ENCODE measurements at places on chromosomes 3 and 15. TPM values are rescaled to one million over a fixed set of nuclear protein-coding genes. Genes with fewer than 3 reads are reported as not detected.

DNA sequence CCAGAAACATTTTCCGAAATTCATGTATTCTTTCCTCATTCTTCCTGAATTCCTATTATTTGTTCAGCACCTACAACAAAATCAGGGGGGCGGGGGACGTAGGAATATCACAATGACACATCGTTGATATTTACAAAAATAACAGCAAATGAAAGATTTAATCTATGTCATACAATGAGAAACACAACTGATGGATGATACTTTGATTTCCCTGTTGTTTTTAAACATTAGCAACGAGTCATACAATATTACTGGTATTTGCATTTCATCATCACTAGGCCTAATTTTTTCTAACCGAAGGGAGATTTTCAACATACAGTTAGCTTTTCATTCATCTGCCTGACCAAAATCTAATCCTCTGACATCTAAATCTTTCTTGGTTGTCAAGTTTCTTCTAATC, 45.3 kb upstream of the INO80 start:
- no peaks in the 10 kb centered on the region for H3K36me3 ChIP-seq
- H3K4me3 ChIP-seq, result no peak overlapping the region
- H3K27ac ChIP-seq, result no peak overlapping the region
- H3K4me1 ChIP-seq, result no peaks in the 10 kb centered on the region

DNA sequence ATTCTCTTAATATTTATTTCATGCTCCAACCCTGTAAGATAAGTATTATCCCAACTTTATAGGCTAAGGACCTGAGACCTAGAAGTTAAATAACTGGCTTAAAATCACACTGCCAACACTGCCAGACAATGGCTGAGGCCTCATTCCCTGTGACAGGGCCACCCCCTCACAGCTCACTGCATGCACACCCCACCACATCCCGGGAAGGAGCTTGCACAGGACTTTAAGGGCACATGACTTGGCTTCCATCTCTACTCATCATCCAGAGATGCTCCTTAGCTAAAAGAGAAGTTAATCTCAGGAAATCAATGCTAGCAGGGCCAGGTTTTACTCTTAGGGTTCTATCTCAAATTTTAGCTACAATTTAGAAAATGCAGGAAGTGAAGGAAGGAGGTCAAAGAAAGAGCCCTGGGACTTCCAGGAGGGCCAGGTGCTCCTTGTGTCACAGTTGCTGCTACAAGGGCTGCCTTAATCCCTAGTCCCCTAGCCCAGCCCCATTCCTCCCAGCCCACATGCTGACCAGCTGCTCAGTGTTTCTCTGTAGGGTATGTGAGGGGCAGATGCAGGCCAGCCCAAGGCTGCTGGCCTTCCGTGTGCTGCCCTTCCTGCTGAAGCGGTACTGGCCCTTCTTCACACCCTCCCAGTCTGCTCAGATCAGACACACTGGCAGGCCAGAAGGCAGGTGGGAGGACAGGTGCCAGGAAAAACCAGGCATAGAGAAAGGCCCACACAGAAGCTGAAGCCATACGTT, 53.5 kb downstream of the WWTR1 start:
- H3K27me3 ChIP-seq, result no peaks in the 10 kb centered on the region
- no peak overlapping the region for H3K27ac ChIP-seq
- peaks cover 22% of the 10 kb centered on the region for H3K4me1 ChIP-seq
- no peak overlapping the region for H3K4me3 ChIP-seq
- DNase-seq, result no peak

DNA sequence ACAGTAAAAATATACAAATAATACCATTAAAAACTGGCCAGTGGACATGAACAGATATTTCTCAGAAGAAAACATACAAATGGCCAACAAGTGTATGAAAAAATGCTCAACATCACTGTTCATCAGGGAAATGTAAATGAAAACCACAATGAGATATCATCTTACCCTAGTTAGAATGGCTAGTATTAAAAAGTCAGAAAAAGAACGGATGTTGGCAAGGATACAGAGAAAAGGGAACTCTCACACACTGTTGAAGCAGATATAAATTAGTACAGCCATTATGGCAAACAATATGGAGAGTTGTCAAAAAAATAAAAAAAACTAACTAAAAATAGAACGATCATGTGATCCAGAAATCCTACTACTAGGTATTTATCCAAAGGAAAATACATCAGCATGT, 222.7 kb upstream of the NAALADL2 start:
- no peak for DNase-seq
- H3K27ac ChIP-seq, result no peak overlapping the region
- no peak overlapping the region for H3K4me3 ChIP-seq
- H3K4me1 ChIP-seq, result no peaks in the 10 kb centered on the region
- no peaks in the 10 kb centered on the region for H3K27me3 ChIP-seq

- H3K4me3 ChIP-seq, result no peak overlapping the region
- H3K27ac ChIP-seq, result no peak overlapping the region
Observed at GRCh38 chr3:156256945-156257344, 136.6 kb downstream of the KCNAB1 start.

DNA sequence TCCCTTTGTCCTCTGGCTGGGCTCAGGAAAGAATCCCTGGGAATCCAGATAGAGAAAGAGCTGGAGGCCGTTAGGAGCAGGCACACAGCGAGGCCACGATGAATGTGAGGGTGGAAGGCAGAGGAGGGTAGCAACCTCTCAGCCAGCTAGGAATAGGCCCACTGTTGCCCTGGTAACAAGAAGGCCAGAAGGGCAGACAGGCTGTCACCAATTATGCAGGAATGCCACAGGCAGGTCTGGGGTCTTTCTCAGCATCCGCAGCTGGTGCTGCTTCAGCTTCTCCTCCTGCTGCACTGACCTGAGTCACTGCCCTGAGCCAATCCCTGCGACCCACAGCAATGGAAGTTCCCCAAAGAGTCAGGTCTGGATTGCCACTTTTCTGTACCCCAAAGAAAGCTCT, 62.8 kb upstream of the C3orf80 start:
- H3K4me1 ChIP-seq, result no peaks in the 10 kb centered on the region
- H3K4me3 ChIP-seq, result no peak overlapping the region
- DNase-seq, result no peak
- H3K27me3 ChIP-seq, result no peaks in the 10 kb centered on the region
- no peak overlapping the region for H3K27ac ChIP-seq

- no peak overlapping the region for H3K4me3 ChIP-seq
- no peaks in the 10 kb centered on the region for H3K36me3 ChIP-seq
- H3K4me1 ChIP-seq, result peaks cover 4% of the 10 kb centered on the region
- H3K27me3 ChIP-seq, result no peaks in the 10 kb centered on the region
- DNase-seq, result no peak
Observed at GRCh38 chr15:84934942-84935729, 46.5 kb upstream of the PDE8A start.

DNA sequence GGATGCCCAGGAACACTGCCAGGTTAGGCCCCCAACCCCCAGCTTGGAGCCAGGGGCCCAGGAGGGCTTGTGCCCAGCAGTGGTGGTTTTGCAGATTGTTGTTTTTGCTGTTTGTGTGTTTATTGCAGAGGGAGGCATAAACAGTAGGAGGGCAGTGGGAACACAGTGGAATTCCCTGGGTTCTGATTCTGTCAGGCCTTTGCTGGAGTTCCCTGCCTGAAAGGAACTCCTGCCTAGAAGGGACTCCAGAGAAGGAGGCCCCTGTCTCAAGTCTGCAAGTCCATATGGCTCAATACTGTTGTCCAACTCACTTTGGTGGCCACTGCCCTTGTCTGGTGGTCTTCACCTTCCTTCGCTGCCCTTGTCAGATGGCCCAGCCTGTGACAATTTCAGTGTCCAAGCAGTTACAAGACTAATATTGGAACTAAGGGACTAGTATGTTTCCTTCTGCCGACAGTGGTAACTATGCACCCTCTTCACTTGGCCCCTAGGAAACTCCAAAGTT, 47.4 kb upstream of the RAB6B start:
- peaks cover 33% of the 10 kb centered on the region for H3K4me1 ChIP-seq
- no peak for DNase-seq
- H3K4me3 ChIP-seq, result no peak overlapping the region
- H3K27ac ChIP-seq, result peak overlapping the region; percentile 32

- peaks cover 16% of the 10 kb centered on the region for H3K4me1 ChIP-seq
- no peaks in the 10 kb centered on the region for H3K36me3 ChIP-seq
- H3K27ac ChIP-seq, result no peak overlapping the region
- H3K4me3 ChIP-seq, result no peak overlapping the region
Observed at GRCh38 chr15:58232281-58233065, 94.3 kb downstream of the AQP9 start.

DNA sequence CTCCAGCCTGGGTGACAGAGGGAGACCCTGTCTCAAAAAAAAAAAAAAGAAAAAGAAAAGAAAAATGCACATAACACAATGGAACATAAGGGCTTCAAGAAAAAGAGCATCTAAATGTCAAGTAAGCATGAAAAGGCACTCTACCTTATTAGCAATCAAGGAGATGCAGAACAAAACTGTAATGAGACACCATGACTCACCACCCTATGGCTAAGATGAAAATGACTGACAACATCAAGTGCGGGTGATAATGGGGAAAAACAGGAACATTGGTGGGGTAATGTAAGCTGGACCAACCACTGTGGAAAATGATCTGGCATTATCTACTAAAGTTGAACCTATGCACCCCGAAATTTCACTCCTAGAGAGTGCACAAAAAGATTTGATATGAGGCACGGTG, 19.6 kb upstream of the NSMCE3 start:
- no peaks in the 10 kb centered on the region for H3K36me3 ChIP-seq
- no peak overlapping the region for H3K4me3 ChIP-seq
- no peak for DNase-seq
- H3K27me3 ChIP-seq, result no peaks in the 10 kb centered on the region

DNA sequence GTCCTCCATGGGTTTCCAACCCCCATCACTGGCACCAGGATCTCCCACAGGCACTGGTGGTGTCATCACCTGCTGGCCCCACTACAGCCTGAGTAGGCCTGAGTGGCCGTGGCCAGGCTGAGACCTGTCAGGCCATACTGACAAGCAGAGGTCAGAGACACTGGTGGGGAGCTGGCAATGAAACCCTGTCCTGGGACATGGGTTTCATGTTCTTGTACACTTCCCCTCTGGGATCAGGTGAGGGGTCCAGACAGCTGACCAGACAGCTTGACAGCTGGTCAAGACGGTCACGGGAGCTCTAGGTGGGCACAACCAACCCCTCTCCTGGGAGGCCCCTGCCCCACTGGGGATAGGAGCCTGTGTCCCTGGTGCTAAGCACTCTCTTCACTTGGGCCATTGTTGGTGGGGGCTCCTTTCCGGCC, 13.1 kb downstream of the ZBTB47 start:
- H3K4me1 ChIP-seq, result no peaks in the 10 kb centered on the region
- H3K27ac ChIP-seq, result no peak overlapping the region
- no peaks in the 10 kb centered on the region for H3K36me3 ChIP-seq
- no peak overlapping the region for H3K4me3 ChIP-seq

DNA sequence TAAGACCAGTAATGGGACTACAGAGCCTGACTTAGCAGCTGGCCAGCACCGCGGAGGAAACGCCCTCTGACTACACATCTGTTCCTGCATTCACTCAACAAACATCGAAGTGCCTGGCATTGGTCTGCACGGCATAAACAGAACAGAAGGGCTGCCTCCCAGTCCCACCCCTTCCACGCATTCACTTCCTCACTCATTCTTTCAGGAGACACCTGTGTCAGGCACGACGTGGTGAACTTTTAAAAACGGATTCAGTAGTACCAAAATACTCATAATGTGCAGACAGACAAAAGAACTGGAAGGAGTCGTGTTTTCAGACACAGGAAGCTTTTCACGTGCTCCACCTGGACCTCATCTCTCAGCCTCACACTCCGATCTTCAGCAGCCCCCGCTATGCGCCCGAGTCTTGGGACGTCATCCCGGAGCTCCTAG, 123.3 kb downstream of the XXYLT1 start:
- no peaks in the 10 kb centered on the region for H3K27me3 ChIP-seq
- peaks cover 17% of the 10 kb centered on the region for H3K4me1 ChIP-seq
- no peak overlapping the region for H3K27ac ChIP-seq
- DNase-seq, result no peak

Gene TGM5
- not detected for total RNA-seq

Gene CORO2B
- 1.2 TPM for total RNA-seq
